ENCODE measurements at places on chromosomes 13 and 19.

DNA sequence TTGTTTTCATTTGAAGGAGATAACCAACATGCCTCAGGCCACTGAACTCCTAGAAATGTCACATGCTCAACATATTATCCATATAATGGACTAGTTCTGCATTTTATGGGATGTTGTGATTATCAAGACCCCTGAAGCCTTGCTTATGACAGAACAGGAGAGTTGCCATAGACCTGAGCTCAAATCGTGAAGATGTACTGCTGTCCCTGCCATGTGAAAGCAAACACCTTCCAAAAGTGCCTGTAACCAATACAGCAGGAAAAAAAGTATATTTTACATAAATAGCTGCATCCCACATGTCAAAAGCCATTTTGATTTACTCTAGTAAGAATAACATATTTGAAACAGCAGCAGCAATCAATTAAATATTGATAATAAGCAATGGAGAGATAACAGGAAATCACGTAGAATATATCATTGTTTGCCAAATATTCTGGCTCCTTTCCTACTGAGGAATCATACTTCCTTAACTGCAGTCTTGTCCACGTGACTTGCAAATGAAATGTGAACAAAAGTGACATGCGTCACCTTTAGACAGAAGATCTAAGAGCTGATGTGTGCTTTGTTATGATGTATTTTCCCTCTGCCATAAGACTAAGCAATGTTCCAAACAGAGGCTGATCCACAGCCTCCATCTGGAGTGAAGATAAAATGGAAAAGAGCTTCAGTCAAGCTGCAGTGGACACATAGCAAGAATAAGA is 33.5 kb downstream of the SLC25A30 start:
- no peak for DNase-seq

DNA sequence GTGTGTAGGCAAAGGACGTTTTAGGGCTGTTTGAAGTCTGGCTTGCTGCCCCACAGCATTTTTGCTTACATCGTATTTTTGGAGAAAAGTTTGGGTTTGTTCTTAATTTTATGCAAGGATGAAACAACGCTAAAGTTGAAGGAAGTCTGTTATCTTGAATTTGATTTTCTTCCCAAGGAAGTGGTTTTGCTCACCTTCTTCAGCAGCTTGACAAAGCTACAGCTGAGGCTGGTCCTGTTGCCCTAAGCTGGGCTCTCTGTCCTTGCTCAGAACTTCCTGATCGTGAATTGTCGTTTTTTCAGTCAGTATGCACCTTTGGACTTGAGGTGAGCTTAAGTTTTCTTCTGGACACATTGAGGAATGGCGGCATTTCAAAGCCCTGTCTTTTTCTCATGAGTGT is 62.1 kb upstream of the GSX1 start:
- no peak for DNase-seq

DNA sequence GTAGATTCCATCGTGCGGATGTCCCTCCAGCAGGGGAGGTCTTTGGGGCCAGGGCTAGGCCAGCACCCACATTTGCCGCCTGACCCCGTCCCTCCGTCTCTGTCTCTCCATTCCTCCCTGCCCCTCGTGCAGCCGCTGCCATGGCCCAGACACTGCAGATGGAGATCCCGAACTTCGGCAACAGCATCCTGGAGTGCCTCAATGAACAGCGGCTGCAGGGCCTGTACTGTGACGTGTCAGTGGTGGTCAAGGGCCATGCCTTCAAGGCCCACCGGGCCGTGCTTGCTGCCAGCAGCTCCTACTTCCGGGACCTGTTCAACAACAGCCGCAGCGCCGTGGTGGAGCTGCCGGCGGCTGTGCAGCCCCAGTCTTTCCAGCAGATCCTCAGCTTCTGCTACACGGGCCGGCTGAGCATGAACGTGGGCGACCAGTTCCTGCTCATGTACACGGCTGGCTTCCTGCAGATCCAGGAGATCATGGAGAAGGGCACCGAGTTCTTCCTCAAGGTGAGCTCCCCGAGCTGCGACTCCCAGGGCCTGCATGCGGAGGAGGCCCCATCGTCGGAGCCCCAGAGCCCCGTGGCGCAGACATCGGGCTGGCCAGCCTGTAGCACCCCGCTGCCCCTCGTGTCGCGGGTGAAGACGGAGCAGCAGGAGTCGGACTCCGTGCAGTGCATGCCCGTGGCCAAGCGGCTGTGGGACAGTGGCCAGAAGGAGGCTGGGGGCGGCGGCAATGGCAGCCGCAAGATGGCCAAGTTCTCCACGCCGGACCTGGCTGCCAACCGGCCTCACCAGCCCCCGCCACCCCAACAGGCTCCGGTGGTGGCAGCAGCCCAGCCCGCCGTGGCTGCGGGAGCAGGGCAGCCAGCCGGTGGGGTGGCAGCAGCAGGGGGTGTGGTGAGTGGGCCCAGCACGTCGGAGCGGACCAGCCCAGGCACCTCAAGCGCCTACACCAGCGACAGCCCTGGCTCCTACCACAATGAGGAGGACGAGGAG is 14.8 kb downstream of the STX10 start:
- DNase-seq, result no peak

GRCh38 chr19:11378319-11379189 is 4.1 kb downstream of the SWSAP1 start:
- no peak for DNase-seq

DNA sequence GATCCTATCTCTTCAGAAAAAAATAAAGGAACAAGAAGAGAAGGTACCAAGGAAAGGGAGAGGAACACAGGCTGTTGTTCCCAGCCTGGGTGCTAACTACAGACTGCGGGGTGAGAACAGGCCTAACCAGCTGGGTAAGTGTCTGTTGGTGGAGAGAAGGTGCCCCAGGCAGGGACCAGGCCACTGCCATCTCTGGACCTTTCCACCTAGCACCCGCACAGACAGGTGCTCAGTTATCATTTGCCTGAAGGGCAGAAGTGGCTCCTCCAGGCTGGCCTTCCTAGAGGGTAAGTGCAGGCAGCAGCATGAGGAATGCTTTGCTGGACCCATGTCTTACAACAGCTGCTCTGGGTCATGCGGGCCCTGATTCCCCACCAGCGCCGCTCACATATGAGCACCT is 10.1 kb downstream of the DNMT1 start:
- DNase-seq, result no peak

GRCh38 chr19:10211061-10211460 is 16.3 kb upstream of the DNMT1 start:
- DNase-seq, result no peak

- peak; percentile 6 for DNase-seq
Measured at GRCh38 chr13:33111414-33112110, 95.3 kb downstream of the KL start.

DNA sequence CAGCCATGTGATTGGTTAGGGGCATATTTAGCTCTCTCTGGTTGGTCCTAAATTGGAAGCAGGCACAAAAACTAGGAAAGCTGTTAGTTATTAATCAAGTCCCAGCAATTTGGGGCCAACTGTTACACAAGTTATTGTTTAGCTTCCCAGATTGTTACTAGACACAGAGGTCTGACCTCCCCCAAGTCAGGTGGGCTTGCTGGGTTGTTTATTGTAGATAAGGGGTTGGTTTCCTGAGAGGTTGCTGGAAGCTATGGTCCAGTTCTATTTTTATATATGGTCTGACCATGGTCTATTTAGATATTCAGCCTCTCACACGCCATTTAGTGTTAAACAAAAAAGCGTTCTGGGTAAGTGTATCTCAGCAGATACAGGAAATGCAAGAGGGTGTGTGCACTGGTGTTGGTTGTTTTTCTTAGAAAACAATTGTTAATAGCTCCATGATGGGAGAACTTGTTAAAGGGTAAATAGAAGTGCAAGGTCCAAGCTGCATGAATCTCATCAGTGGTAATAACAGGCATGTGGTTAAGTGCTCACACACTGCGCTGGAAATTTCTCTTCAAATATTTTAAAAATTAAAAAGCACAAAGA is 150.0 kb downstream of the RAP2A start:
- no peak for DNase-seq

- DNase-seq, result no peak
Measured at GRCh38 chr13:45113233-45114224, 6.8 kb upstream of the GTF2F2 start.

GRCh38 chr13:77218274-77218673 is 108.6 kb downstream of the MYCBP2 start:
- DNase-seq, result no peak

DNA sequence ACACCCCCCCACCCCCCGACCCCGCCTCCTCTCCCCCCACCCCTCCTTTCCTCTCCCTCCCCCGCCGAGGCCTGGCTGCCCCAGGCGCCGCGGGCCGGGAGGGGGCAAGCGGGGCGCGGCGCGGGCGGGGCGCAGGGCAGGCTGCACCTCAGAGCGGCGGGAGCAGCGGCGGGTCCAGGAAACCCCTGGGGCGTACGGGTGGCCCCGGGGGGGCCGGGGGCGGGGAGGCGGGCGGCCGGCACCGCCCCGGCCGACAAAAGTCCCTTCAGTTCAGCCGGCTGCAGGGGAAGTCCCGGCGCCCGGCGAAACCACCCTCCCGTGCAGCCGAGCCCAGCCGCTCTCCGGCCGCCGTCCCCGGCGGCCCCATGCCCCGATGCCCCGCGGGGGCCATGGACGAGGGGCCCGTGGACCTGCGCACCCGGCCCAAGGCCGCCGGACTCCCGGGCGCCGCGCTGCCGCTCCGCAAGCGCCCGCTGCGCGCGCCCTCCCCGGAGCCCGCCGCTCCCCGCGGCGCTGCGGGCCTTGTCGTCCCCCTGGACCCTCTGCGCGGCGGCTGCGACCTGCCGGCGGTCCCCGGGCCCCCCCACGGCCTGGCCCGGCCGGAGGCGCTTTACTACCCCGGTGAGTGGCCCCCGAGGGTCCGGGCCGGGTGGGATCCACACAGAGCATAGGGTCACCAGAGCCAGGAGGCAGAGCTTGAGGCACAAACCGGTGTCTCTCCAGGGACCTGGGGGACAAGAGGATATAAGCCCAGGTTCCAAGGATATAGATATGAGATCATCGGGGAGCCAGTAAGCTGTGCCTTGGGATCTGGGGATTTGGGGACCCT is at the start of gene BCL3:
Gene BCL3 (plus strand): TSS at position 283 of the 829 bp plus-strand sequence. CDS start 83 bp downstream, at position 366.
- peak; percentile 75 for DNase-seq

DNA sequence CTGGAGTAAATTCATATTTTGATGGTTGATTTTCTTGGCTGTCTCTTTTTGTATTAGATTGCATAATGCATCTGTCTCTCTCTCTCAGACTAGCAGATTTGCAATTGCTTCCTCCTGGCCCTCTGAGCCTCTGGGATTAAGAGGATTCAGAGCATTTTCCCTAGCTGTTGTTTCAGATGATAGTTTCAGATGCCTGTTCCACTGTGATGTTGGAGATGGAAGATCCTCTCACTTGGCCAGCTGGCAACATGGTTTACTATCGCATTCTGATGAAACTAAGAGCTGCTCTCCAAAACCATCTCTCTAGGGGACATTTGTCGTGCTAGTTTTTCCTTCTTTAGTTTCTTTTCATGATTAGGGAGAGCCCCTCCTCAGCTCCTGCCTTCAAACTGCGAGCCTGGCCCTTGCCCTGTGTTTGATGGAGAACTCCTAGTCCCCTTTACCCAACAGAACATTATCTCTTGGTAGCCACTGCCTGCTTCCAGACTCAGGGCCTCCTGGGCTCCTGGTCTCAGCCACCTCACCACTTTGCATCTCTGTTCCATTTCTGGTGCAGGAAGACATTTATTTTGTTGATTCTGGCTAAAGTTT is 244.6 kb downstream of the B3GLCT start:
- DNase-seq, result no peak

DNA sequence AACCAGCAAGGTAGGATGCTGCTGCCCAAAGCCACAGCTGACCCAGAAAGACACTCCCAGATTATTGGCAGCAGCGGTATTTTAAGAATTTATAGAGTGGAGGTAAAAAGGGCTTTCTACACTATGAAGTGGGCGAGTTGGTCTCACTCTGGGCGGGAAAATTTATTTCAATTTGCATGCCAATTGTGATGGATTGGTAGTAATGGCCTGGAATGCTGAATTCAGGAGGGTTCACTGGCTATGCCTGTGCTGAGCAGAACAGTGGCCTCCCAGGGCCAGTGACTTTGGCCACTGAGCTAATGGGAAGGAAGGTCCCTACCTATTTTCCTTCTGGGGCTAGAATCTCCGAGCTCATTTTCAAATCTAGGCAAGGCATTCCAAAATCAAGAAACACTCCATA is 243.5 kb downstream of the TSHZ3 start:
- no peak for DNase-seq

- no peak for DNase-seq
Measured at GRCh38 chr13:37277007-37277406, 171.5 kb upstream of the CSNK1A1L start.

GRCh38 chr13:23468811-23469210 is 35.3 kb upstream of the SACS start:
- DNase-seq, result no peak

- no peak for DNase-seq
Measured at GRCh38 chr19:51016798-51017683, 2.5 kb downstream of the KLK10 start.

DNA sequence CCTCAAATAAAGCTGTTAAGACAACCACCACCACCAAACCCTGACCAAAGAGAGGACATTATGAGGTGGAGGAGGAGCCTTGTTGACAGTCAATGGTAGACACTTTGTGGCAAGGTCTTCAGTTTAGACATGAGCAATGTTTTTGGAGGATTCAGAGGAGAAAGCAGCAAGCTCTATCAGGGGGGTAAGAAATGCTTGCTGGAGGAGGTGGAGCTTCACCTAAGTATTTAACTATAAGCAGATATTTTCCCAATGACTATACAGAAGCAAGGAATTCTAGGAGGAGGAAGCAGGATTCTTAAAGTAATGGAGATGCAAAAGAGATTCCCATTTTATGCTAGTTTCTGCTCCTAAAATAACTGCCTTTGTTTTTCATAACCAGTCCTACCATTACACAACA is 74.2 kb downstream of the TRPC4 start:
- DNase-seq, result no peak

DNA sequence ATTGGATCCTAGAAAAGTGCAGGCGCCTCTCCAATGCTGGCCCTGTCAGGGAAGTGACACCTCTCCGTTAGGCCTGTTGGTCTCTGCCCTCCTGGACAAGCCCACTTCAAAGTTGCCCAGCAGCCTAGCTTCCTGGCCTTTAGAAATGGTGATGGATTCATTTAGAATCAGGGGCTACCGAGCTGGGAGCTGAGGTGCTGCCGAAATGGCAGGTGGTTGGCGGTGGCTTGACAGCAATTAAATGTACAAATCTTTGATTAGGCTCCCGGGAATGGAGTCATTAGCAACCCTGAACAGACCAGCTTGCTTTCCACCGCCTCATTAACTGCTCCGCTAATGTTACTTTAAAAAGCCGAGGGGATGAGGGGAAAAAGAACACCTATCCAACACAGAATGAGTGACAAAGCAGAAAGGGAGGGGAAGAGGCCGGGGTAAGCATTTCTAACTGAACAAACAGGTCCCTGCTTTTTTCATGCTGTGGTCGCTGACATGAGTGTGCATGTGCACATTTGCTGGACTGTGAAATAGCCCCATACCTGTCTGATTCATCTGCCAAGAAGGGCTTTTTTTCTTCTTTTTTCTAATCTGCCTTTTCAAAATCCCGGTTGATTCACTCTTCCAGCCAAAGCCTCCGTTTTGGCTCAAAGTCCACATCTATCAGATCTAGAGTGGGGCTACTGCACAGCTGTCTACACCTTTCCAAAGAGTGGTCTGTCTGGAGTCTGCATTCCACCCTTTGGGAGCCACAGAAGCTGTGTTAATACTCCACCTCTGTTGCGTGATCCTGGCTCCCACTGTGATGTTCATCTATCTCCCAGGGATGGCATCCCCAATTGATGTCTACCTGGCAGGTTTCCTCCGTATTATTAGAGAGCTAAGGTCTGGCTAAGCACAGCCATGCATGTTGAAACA is 431.9 kb downstream of the COG6 start:
- no peak for DNase-seq

Data from germinal center (tissue), 1 donor.